ENCODE measurements at places on chromosomes 7 and 10.

DNA sequence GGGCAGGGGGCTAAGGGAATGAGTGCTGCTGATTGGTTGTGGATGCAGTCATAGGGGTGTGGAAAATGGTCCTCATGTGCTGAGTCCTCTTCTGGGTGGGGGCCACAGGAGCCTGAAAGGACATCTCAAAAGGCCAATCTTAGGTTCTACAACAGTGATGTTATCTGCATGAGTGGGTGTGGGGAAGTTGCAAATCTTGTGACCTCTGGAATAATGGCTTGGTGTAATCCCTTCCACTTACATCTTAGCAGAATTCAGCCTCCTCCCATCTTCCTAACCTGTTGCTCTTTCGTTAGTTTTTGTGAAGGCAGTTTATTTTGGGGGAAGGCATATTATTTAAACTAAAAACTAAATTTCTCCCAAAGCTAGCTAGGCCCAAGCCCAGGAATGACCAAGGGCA lies 42.0 kb upstream of the OIT3 start:
- no peak for DNase-seq

GRCh38 chr10:88319960-88320517 lies 263.1 kb downstream of the RNLS start:
- no peak for DNase-seq

DNA sequence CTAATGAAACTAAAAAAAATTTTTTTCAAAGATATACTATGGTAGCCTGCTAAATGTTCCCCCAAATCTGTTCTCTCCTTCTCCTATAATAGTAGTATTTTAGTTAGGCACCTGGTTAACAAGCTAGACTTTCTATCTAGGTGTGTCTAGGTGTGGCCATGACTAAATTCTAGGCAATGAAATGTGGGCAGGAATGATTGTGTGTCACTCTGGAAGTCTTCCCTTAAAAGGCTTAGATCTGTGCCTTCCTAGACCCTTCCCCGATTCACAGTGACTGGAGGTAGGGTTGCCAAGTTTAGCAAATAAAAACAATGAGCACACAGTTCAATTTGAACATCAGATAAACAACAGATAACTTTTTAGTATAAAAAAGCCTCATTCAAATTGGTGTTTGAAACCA lies 8.3 kb upstream of the ARHGAP21 start:
- DNase-seq = no peak

- no peak for DNase-seq
Observed at GRCh38 chr7:155792315-155792960, 19.8 kb downstream of the SHH start.

GRCh38 chr7:16668978-16669377 lies 23.0 kb downstream of the BZW2 start:
- DNase-seq = no peak

DNA sequence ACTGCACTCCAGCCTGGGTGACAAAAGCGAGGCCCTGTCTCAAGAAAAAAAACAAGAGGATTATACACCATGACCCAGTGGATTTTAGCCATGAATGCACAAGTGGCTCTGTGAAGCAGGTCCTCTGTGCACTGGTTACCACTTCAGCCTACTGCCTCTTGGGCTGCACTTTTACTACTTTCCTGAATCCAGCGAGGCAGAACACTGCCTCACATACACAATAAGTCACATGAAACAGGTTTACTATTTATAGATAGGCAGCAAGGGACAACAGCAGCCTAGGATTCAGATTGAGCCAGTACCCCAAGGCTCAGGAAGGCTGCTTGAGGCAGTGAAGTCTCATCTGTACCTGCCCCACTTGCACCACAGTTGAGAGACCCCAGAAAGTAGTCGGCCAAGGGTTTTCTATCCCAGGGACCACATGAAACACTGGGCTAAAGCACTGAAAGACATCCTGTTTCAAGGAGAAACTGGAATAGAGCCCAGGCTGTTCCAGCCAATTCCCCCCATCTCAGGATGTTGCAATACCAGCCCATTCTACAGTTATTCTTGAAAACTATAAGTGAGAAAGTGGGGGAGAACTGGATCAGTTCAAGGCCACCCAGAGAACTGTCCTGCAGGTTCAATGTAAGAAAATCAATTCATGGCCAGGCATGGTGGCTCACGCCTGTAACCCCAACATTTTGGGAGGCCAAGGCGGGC lies 10.3 kb upstream of the OGDH start:
- no peak for DNase-seq

DNA sequence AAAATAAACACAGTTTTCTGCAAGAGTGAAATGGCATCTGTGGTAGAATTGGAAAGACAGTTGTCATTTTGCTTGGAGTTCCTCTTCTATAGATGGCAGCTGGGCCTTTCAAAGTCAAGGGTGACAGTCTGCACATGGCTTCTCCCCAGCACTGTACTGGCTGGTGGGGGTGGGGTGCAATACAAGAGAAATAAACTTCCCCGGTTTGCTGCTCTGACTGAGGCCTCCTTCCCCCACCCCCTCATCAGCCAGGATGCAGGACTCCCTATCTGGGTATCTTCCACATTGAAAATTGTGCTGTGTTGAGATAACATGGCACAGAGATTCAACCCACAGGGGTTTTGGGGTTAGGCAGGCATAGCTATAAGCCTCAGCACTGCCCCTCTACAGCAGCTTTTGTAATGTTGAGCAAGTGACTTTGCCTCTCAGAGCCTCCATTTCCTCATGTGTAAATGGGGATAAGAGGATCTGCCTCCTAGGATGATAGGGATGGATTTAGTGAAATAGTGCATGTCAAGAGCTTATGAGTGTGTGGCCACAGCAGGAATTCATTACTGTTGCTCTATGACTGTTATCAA lies 85.8 kb upstream of the WDR11 start:
- no peak for DNase-seq

DNA sequence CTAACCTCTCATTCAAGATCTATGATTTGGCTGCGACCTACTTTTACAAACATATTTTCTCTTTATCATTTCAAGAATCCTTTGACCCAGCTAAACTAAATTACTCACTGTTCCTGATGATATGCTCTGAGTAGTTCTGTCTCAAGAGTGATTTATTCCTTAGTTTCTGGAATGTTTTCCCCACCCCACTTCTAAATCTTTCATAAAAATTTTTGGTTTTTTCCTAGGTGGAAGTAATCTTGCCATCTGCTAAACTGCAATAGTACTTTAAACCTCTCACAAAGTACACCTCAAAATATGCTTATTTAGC lies 170.8 kb downstream of the DNAJC1 start:
- no peak for DNase-seq

DNA sequence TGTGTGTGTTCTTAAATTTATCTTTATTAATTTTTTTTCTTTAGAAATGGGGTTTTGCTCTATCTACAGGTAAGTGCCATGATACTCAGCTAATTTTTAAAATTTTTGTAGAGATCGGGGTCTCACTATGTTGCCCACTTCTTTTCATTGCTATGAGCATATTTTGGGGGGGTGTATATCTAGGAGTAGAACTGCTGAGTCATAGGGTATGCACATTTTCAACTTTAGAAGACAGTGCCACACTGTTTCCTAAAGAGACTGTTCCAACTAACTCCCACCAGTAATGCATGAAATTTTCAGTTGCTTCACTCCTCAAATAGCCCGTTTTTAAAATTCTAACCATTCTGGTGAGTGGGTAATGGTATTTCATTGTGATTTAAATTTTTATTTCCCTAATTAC lies 108.3 kb downstream of the CUL2 start:
- DNase-seq = no peak

GRCh38 chr10:59242057-59242456 lies 65.6 kb downstream of the PHYHIPL start:
- DNase-seq = no peak

GRCh38 chr7:19294619-19295018 lies 149.4 kb upstream of the FERD3L start:
- DNase-seq = no peak

DNA sequence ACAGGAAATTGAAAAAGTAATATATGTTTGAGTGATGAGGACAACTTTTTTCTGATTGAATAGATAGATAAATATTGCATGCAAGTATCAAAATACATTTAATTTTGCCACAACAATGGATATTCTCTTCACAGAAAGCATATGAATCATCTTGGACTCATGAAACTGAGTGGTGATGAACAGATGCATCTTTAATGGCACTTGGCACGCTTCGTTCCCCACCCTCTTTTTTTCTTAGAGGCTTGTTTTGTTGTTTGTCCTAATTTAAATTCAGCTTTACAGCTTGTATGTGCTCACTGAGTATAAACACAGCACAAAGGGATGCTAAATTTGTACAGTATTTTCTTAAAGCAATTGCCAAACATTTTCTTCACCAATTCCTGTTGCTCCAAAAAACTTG lies 145.0 kb upstream of the YAE1 start:
- DNase-seq = no peak

GRCh38 chr7:121547544-121548092 lies 151.5 kb upstream of the FAM3C start:
- DNase-seq = no peak

DNA sequence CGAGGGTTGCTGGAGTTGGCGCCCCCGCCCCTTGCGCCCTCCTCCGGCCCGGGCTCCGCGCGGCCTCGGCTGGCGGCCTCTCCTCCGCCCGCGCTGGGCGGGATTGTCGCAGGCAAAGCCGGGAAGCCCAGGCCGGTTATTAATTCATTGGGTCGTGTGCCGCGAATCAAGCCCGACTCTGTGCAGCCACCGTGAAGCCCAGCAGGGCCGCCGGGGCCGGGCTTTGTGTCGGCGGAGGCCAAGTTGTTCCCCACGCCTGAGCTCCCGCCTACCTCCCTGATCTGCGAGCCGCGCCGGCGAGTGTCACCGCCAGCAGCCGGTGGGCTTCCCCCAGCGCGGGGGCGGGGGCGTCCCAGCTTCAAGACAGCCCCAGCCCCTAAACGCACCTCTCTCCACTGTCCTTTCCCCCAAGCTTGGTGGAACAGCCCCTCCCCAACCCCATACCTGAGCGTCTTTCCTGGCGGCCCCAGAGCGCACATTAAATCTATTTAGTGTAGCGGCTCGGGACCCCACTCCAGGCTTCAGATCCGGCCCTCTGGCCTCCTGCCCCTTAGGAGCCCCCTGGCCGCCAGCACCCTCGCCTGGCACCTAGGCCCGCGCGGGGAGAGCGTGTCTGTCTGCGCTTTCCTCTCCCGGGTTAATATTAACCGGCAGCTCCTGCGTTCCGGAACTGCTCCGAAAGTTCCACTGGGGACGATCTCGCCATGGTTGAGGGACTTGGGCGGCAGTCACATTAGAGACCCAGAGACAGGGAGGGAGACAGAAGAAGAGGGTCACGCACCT lies 3.5 kb downstream of the SHH start:
- DNase-seq = no peak

GRCh38 chr7:135877805-135878204 lies 99.4 kb downstream of the MTPN start:
- no peak for DNase-seq

DNA sequence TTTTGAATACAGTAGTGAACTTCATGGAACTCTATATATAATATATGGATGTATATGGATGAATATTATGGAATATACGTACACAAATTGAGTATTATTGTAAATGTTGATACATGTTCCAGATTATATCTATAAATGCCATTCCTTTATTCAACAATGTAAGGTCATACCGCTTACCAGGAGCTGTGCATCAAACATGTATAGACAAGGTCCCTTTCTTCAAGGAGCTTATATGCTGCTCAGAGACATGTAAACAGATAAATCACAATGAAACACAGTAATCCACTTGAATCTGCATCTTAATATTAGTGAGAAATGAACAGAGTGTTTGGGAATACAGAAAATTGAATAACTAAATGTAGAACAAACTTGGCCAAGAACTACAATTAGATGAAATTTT lies 898 bp upstream of the SEM1 start:
- no peak for DNase-seq

DNA sequence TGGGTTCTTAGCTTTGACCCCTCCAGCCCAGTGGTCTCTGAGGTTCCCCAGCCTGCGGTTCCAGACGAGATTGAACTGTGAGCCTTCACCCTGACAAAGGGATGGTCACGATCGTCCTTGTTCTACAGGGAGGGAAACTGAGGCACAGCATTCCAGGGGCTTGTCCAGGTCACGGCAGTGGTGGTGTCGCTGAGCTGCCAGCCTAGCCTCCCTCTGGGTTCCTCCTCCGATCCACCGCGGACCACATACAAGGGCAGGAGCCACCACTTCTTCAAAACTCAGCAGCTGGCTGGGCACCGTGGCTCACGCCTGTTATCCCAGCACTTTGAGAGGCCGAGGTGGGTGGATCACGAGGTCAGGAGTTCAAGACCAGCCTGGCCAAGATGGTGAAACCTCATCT lies 35.8 kb downstream of the ELFN1 start:
- no peak for DNase-seq

DNA sequence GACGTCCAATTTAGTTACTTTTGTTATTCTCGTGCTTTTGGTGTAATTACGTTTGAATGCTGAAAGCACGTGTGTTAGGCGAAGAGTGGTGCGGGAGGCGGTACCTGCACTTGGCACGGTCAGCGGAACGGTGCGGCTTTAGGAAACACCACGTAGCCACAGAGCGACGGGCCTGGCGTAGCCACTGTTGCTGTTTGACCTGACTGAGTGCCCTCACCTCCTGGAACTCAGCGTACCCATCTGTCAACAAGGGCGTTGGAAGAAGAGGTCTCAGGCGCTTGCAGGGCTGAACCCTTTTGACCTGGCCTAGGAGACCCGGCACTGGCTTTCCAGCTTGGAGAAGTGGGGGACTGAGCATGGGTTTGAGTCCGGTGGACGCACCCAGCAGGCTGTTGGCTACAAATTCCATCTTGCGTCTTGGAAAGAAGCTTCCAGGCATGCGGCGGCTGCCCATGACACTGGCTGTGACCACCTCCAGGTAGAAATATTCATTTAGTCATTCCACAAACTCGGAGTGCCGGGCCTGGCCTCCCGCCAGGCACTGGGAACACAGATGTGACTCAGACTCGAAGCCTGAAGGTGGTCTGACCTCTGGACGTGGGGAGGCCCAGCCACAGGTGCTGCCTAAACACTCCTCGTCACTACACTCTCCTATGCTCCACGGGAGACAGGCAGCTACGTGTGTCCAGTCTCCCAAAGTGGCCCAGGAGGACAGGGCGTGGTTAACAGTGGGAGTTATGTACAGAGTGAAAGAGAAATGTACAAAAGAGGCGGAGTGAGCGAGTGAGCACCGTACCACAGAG lies 22.2 kb downstream of the FAM20C start:
- DNase-seq = no peak

Measured in stimulated activated CD4-positive, alpha-beta T cell treated with anti-CD3 and anti-CD28 coated beads, Interleukin-2, amount 100 ng/mL, for 24 hours (primary cell).